NCI-H748 treated with DMSO at 0.1 percent for 48 hours (cell line): ENCODE measurements at places on chromosomes 4 and X.
A peak's percentile ranks its signal among the peaks of the same experiment; 100 is the strongest.

DNA sequence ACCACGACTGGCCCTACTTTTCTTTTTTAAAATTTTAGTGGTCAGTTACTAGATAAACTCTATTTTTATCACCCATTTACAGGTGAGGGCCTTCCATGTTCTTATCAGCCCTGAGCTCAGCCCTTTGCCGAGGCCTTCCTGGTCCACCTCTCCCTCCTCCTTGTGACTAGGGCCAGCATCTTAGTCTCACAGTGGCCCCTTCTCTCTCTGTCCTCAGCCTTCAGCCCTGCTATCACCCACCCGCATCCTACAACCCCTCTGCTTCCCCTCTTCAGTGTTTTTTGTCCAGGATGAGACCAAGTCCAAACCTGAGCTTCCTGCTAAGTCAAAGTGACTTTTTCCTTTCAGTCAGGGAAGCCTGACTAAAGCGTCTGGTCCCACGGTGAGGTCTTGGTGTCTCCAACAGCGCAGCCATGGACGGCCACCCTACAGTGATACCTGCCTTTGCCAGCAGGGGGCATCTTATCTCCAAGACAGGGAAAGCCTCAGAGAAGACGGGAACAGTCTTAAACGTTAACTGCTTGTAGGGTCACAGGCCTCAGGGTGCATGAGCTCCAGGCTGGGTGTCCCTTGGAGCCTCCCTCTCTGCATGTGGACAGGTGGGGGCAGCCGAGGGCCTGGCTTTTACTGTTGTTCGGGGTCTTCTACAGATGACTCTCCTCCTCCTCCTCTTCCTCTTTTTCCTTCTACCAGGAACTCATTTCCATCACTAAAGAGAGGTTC lies 11.7 kb upstream of the GAGE10 start:
- peak; percentile 2 for DNase-seq

- DNase-seq: no peak
These were observed 142.5 kb downstream of the RASL11B start for GRCh38 chr4:53004497-53005148.

- no peak for DNase-seq
These were observed 16.0 kb downstream of the MCF2 start for GRCh38 chrX:139691843-139692505.

DNA sequence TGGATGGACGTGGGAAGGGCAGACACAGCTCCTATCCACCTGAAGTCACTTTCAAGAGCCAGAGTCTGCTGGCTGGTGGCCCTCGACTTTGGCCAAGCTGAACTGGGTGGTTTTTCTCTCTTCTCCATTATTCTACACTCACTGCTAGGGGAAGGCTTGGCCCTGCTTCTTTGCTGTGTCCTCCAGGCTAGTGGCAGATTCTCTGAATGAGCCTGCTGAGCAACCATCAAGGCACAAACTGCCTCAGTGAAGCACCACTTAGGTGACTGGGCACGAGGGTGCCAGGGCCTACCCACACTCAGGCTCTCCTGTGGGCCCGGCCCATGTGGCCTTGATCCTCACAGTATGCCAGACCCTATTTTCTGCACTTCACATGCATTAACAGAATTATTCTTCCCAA lies 92.0 kb downstream of the PJA1 start:
- DNase-seq: no peak

DNA sequence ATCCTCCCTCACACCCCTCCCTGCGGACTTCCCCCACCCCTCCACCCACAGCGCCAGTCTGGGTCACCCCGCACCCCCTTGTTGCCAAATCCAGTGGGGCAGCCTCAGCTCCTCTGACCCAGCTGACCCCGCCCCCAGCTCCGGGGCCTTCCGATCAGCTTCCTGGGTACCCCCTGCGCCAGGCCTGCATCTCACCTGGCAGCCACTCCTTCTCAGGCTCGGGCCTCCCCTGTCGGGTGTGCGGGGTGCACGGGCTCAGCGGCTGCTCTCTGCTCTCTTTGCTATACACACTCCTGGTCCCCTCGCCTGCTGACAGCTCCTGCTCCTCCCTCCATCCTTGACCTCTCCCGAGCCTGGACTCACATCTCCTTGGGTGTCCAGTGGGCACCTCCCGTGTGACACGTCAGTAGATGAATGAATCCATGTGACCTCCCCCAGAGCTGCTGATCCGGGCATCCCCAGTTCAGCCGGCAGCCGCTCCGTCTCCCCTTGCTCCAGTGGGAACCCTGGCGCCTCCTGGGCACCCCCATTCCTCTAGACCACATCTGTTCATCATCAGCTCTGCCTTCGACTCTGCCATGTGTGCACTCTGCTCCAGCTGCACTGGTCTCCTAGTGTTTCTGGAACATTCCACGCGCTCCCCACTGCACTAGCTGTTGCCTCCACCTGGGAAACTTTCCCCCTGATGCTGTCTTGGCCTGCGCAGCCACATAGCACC lies 9.9 kb downstream of the CFAP99 start:
- no peak for DNase-seq

DNA sequence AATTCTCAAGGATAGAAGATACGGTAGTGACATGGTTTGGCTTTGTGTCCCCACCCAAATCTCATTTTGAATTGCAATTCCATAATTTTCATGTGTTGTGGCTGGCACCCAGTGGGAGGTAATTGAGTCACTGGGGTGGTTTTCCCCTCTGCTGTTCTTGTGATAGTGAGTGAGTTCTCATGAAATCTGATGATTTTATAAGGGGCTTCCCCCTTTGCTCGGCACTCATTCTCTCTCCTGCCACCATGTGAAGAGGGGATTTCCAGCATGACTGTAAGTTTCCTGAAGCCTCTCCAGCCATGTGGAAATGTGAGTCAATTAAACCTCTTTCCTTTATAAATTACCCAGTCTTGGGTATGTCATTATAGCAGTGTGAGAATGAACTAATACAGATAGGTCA lies 8.5 kb upstream of the SPANXN4 start:
- no peak for DNase-seq

GRCh38 chrX:19624739-19625138 lies 109.4 kb upstream of the MAP3K15 start:
- DNase-seq: no peak

DNA sequence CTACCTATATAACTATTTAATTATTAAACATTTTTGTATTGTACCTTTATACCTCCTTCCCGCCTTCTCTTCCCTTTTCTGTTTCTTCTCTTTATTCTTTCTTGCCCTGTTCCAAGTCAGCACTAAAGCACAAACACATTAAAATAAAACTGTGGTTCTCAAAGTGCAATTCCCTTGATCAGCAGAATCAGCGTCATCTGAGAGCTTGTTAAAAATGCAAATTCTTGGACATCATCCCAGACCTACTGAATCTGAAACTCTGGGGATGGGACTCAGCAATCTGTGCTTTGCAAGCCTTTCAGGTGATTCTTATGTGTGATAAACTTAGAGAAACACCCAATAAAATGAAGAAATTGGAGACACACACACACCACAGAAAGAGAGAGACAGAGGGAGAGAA lies 178.4 kb upstream of the BMP3 start:
- no peak for DNase-seq

GRCh38 chr4:7124689-7125442 lies 57.0 kb upstream of the GRPEL1 start:
- DNase-seq: no peak

DNA sequence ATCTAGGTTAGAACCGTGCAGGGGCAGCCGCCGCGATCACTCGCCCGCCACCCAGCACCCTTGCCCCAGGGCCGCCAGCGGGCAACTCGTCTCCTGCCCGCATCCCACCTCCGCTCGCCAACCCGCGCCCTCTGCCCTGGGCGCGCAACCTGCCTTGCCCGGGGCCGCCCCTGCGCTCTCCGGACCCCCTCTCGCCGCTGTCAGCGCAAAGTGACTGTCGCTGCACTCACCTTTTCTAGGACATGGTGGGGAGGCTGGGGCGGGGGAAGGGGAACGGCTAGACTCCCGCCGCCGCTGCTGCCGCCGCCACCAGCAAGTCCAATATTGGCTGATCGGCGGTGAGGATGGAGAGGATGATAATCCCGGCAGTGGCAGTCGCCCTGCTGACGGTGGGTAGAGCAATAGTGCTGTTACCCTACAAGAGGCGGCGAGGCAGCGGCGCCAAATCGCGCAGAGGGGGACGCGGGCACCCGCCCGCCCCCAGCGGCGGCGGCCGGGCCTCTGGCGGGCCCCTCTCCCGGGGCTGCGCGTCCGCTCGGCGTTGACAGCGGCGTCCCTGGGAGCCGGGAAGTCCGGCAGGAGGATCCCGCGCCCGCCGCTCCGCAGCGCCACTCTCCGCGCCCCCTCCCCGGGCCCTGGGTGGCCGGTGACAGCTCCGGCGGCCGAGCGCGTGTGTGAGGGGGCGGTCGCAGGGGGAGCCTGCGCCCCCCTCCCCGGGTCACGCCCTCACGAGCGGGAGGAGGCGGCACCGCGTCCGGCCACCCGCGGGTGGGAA lies 2.3 kb upstream of the NR3C2 start:
- DNase-seq: no peak

- DNase-seq: no peak
These were observed 540.8 kb downstream of the ADGRL3 start for GRCh38 chr4:61740886-61741285.

DNA sequence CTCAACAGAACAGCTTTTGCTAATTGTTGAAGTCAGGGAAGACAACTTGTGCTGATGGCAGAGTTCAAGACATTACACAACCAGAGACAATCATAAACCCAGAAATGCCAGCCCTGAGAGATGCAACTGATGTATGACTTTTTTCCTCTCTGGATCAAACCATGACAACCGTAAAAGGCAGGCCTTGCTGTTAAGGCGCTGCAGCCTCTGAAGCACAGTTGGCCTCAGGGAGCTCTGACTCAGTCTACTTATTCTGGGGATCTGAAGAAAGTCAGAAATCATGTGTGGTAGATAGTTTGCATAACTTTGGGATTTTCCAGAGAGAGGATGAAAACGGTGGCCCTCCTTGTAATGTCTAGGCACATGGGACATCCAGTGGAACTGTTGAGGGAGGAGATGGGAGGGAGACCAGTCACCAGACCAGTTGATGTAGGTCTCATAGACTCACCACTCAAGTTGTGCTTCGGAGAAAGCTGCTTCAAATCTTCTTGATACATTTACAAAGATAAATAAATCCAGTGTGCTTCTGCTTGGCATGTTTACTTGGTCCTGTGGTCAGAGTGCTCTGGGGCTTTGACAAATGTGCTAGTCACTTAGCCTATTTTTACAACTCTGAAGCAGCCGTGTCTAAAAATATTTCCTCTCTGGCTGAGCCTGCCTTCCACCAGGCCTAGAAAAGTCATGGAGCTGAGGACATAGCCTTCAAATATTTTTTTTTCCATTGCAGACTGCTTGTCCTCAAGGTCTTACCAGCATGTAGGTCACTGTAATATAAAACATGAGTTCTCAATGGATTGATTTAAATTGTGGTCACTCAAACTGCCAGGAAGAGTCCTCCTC lies 7.5 kb downstream of the HADH start:
- DNase-seq: no peak

DNA sequence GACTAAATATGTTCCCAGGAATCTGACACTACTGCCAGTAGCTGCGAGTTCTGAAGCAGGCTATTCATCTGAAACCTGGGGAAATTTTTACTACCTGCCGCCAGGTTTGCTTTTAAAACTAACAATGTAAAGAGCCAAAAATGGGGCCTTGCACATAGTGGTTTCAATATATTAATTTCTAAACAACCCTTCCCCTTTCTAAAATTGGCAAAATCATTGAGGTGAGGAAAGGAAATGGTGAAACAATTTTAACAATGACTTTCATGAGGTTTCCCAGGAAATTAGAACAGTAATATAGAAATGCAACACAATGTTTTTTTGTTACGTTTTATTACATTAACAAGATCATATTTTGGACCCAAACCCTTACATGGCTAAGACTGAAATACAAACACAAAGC lies 21.3 kb downstream of the FANCB start:
- no peak for DNase-seq

DNA sequence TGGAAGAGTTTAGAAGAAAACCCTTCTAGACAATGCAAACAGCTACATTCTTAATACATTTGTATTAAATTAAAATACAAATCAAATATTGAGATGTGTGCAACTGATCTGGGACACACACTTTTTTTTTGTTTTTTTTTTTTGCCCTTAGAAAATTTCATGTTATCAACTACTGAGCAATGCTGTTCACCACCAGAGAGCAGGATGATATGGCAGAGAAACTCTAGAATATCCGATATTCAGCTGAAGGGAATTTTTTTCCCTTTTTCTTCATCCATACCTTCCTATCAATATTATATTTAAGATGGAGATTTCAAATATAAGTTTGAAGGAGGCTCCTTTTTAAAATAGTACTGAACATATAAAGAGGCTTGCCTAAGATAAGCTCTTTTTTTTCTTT lies 1.0 kb downstream of the NDST3 start:
- DNase-seq: no peak

GRCh38 chrX:108165383-108166111 lies 74.0 kb downstream of the ATG4A start:
- no peak for DNase-seq

DNA sequence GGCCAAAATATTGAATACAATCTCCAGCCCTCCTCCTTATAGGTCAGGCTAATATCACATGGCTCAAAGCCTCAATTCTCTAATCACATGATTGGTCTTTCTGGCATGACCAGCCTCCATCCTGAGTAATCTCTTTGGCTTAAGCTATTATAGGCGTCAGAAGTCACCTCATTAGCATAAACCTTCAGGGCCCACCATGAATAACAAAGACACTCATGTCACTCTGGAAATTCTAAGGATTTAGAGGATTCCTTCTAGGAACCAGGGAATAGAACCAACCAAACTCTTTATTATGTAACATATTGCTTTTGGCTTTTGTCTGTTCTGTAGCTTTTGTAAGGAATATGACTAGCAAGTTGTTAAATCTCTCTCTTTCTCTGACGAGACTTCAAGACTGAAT lies 109.2 kb upstream of the IGFBP7 start:
- DNase-seq: no peak

- DNase-seq: no peak
These were observed 93.1 kb downstream of the ANTXR2 start for GRCh38 chr4:79979785-79980437.

- peak; percentile 42 for DNase-seq
These were observed 941.8 kb downstream of the RAPGEF2 start for GRCh38 chr4:160044693-160045092.

DNA sequence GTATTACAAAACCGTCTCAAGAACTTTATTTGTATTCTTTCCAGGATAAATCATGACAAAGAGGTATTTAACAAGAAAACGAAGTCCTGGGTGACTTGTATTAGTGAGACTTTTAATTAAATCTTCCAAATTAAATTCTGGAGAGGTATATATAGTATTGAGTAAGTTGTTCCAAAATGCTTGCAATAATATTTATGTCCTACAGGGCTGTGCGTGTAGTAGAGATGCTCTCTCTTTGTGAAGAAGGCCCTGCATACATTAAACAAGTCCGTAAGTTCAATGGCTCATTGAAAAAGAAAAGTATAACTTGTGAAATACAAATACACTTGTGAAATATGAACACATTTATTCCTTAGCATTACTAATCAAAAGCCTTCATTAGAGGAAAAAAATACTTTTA lies 211.4 kb downstream of the ARHGAP24 start:
- no peak for DNase-seq

- no peak for DNase-seq
These were observed 469.4 kb downstream of the CFAP47 start for GRCh38 chrX:36388901-36389300.

- no peak for DNase-seq
These were observed 72.1 kb upstream of the DOCK11 start for GRCh38 chrX:118423558-118423957.
